Activated CD4-positive, alpha-beta T cell treated with anti-CD3 and anti-CD28 coated beads, Interleukin-2, amount 10 ng/mL, durations not matched to agents 24 days and 14 days (primary cell): ENCODE measurements at places on chromosomes 4 and X.

GRCh38 chrX:40720792-40721191 is 14.6 kb downstream of the MED14 start:
- no peak for DNase-seq

DNA sequence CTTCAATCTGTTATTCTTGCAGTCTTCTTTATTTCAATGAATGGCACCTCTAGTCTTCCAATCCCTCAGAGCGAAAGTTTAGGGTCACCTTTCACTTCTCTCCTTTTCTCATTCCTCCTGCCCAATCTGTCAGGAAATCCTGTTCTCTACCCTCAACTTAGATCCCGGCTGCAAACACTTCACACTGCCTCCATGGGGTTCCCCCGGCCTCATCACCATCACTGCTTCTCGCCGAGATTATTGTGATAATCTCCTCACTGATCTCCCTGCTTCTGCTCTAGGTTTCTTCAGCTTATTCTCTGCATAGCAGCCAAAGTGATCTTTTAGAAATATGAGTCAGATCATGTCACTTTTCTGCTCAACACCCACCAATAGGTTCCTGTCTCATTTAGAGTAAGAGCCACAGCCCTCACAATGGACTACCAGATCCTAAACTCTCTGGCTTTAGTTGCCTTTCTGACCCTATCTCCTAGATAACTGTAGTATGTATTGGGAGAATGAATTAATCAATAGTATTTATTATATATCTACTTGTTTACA is 43.6 kb upstream of the TBC1D9 start:
- DNase-seq: no peak

DNA sequence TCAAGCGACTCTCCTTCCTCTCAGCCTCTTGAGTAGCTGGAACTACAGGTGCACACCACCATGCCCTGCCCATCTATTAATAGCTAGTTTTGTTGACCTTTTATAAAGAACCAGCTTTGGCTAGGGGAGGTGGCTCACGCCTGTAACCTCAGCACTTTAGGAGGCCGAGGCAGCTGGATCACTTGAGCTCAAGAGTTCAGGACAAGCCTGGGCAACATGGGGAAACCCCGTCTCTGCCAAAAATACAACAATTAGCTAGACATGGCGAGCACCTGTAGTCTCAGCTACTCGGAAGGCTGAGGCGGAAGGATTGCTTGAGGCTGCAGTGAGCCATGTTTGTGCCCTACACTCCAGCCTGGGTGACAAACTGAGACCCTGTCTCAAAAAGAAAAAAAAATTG is 2.7 kb downstream of the TKTL1 start:
- no peak for DNase-seq

- no peak for DNase-seq
Observed at GRCh38 chr4:175460414-175460813, 351.6 kb downstream of the GPM6A start.

- DNase-seq: no peak
Observed at GRCh38 chrX:31091819-31092218, 20.0 kb upstream of the FTHL17 start.

DNA sequence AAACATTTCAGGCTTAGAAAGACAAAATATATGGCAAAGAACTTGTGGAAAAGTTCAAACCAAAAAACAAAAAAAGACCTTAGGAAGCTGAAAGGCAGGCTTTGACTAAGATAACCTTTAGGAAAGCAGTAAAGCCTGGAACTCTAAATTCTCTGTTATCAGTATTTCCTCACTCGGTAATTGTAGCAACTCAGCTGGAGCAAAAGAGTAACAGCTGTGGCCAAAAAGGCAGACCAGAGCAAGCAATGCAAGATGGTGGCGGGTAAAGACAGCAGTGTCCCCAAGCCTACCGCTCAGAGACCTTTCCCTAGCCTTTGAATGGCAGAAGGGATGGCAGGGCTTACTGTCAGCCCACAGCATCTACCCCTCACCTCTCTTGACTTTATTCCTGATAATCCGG is 63.1 kb upstream of the KLHL13 start:
- no peak for DNase-seq

GRCh38 chrX:49249071-49249470 is 13.8 kb downstream of the CCDC22 start:
- DNase-seq: no peak

- DNase-seq: no peak
Observed at GRCh38 chr4:94477227-94477626, 25.5 kb downstream of the PDLIM5 start.

GRCh38 chr4:173289353-173289727 is 44.8 kb downstream of the HMGB2 start:
- no peak for DNase-seq

- no peak for DNase-seq
Observed at GRCh38 chr4:99404595-99405287, 30.4 kb downstream of the ADH7 start.

- no peak for DNase-seq
Observed at GRCh38 chr4:168475745-168476144, 4.5 kb downstream of the DDX60L start.

- DNase-seq: peak; percentile 65
Observed at GRCh38 chr4:122224348-122224747, 72.2 kb downstream of the BLTP1 start.

GRCh38 chr4:5052726-5053425 is 1.6 kb downstream of the STK32B start:
- DNase-seq: no peak

DNA sequence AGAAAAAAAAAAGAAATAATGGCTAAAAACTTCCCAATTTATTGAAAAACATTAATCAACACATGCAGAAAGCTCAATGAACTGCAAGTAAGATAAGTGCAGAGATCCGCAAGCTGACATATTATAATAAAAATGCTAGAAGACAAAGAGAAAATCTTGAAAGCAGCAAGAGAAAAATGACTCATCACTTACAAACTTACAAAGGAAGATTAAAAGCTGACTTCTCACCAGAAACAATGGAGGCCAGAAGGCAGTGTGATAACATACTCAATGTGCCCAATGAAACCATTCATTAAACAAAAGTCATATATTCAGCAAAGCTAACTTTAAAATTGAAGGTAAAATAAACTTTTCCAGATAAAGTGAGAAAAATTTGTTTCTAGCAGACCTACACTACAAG is 7.3 kb upstream of the BRWD3 start:
- no peak for DNase-seq

- no peak for DNase-seq
Observed at GRCh38 chr4:87947381-87948160, 27.9 kb upstream of the SPP1 start.

GRCh38 chr4:147076179-147076578 is 130.5 kb upstream of the TTC29 start:
- no peak for DNase-seq

DNA sequence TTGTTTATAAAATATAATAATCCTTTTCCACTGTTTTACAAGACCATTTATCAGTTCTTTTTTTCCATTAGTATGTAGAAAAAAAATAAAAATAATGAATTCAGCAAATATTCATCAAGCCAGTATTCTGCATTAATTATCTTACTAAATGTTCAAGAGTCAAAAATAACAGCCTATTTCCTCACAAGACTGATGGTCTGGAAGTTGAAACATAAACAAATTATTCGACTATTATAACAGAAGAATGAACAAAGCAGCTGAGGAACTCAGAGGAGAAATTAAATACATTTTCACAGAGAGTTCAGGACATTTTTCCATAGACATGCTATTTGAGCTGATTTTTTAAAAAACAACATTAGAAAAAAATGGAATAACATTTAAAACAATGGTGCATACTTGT is 2594.8 kb downstream of the ARAP2 start:
- DNase-seq: no peak

DNA sequence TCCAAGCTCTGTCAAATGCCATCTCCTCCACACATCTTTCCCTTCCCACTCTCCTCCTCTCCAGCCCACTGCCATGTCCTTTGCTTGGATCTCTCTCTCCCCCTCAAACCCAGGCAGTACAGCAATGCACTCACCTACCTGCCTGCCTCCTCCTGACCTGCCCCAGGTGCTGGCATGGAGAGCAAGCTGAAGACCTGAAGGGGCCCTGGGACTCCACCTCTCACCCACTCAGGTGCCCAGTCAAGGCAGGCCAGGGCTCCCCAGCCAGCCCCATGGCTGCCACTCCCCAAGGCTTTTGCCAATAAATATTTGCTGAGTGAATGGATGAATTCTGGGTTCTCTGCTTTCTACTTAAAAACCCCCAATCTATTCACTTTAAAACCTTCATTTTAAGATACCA is 12.6 kb upstream of the PHKA2 start:
- DNase-seq: no peak

DNA sequence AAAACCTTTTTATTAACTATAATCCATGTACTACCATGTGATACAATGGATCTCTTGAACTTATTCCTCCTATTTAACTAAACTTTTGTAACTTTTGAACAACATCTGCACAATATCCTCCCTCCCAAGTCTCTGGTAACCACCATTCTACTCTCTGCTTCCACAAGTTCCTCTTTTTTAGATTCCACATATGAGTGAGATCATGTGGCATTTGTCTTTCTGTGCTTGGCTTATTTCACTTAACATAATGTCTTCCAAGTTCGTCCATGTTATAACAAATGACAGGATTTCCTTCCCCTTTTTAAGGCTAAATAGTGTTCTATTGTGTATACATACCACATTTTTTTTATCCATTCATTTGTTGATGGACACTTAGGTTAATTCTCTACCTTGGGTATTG is 28.1 kb downstream of the DCAF8L1 start:
- no peak for DNase-seq

DNA sequence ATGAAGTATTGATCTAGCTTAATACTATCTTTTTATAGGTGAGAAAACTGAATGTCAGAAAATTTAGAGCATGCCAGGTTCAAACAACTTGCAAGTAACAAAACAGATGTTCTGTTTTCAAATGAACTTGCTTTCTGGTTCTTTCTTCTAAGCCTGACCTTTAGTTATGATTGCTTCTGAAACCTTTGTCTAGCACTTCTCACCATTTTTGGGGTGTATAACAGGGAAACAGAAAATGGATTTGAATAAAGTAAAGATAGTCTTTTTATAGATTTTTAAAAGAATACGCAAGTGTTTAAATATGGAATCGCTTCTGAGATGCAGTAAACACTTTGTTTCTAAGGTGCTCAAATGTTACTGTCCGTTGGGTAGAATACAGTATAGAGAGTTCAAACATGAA is 687.2 kb upstream of the CPEB2 start:
- no peak for DNase-seq

- DNase-seq: no peak
Observed at GRCh38 chr4:123325241-123325681, 71.3 kb upstream of the SPRY1 start.

- DNase-seq: no peak
Observed at GRCh38 chr4:182235021-182235795, 8.0 kb upstream of the TENM3 start.
